ENCODE measurements at places on chromosomes 4 and X.

- no peak for DNase-seq
Observed at GRCh38 chrX:13703589-13703988, 14.7 kb downstream of the RAB9A start.

DNA sequence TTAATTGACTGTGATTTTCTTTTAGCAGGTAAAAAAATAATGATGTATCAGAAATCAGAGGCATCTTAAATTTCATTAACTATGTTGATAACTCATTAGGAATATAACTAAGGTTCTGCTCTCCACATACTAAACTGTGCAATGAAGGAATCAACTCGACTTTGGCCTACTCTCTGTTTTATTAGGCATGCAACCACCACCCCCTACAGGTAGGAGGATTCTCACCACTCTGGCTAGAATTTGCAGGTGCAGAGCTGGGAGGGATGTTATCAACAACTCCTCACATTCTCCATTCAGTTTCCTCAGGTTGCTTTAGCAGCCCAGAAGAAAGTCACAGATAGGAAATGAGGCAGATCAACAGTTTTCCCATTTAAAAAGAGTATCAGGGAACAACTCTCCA lies 160.1 kb downstream of the COX18 start:
- DNase-seq = no peak

- DNase-seq = peak; percentile 24
Observed at GRCh38 chrX:2609431-2610238, 81.5 kb upstream of the CD99 start.

- peak; percentile 85 for DNase-seq
Observed at GRCh38 chrX:133482056-133482952, 67.0 kb upstream of the GPC4 start.

DNA sequence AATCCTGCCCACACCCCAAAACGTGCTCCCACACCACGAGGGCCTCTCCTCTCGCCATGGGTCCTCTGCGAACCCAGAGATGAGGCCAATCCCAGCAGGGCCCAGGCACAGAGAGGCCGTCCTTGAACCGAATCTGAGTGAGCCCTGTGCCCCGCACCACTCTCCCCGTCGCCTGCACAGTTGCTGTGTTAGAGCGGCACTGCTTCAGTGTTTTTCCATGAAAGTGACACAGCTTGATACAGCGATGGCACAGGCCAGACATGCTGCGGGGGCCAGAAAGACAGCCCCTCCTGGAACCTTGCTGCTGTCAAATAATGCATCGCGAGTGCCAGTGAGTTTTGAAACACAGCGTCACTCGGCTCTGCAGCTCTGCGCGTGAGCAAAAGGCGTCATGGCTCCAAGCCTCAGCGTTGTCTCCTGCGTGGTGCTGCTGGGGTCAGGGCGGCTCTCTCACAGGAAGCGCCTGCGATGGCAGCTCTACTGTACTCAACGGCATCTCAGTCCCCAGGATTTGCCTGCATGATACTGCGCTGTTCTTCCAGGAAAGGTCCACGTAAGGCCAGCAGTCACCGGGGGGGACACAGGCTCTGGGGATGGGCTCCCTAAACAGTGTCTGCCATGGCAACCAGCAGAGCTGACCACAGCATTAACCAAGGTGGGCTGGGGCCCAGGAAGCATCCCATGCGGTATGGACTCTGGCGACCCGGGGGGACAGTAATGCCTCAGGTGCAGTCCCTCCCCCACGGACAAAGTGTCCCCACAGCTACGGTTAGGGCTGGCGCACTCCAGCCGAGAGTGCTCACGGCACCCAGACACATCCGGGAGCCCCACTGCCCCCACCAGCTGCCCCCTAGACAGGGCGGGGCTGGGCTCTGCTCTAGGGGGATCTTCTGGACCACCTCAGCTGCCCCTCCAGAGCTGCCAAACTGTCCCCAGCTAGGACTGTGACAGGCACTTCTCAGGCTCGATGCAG lies 63.1 kb downstream of the ACOX3 start:
- DNase-seq = no peak

DNA sequence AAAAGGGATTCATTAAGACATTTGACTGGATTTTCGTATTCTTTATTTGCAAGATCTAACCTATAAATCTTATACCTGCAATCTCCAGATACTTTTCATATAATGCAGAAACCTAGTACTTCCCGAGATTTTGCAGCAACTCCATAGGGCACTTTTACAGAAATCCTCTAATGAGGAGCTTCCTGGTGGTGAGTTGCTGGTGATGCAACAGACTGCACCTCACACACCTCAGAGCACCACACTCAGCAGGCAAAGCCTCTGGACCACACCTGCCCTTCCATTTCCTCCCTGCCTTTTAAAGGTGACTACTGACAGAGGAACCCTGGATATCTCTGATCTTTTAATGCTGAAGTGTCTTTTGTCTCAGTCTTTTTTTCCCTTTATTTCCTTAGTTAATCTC lies 289.4 kb downstream of the TRAM1L1 start:
- DNase-seq = no peak

- DNase-seq = no peak
Observed at GRCh38 chr4:55013431-55013955, 111.9 kb downstream of the KDR start.

- no peak for DNase-seq
Observed at GRCh38 chrX:43878906-43879526, 3.2 kb downstream of the MAOB start.

DNA sequence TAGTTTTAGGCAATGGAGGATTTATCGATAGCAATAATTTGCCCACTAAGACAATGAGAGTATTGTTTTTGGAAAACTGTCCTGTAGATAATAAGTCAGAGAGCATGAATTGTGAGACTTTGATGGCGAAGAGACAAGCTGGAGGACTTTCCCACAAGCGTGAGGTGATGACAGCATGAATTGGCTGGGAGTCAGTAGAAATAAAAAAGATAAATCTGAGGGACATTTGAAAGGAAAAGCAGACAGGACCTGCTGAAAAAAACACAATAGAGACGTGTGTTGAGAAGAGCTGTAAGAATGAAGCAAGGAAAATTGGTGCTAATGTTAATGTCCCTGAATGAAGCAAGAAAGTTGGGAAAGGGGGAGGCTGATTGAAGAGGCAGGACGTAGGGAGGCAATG lies 233.5 kb downstream of the DCTD start:
- peak; percentile 14 for DNase-seq

DNA sequence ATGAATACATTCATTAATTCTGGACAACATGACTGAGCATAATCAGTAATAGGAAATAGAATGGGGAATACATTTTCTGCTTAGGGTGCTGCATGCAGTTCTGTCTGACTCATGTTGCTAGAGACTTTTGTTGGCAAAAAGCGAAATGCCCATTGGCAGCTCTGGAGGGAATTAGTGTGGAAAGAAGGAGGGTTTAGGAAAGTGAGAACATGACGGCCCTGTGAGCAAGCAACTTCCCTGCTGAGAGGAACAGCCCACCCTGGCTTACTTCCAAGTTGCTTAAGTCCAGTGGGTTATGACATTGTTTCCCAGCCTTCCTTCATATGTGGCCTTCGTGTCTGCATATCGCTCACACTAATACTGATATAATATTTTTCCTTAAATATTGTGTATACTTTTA lies 13.8 kb downstream of the MAD2L1 start:
- DNase-seq = peak; percentile 98

DNA sequence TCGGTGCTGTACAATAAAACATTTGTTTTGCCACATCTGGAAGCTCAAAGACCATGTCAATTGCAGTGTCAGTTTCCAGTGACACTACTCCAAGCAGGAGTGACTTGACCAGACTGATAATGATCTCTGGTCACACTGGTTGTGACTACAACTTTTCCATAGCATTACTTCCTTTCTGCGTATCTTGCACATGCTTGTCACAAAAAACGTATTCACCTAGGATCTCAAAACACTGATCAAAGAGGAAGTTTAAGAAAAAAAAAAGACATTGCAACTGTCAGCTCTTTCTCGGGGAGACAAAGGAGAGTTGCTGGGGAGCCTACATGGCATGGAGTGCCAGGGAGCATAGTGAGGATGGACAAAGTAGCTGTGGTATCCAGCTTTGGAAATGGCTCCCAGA lies 60.6 kb downstream of the OPHN1 start:
- no peak for DNase-seq

DNA sequence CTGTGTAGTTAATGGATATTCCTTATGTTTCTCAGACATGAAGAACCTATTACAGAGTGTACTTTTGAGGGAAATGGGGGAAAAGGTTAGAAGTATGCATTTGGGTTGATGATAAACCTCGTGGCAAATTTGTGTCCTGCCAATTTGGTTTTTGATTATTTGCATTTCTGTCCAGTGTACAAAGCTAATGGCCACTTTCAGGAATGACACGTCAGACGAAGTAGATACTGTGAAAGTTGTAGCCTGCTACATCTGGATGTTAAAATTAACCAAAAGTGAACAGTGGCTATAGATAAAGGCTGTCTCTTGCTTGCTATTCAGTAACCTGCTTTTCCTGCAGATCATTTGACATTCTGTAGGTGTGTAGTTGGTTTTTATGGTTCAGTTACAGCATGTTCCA lies 1.0 kb downstream of the PRDX4 start:
- no peak for DNase-seq

- no peak for DNase-seq
Observed at GRCh38 chr4:58669783-58670182, 1559.6 kb upstream of the IGFBP7 start.

DNA sequence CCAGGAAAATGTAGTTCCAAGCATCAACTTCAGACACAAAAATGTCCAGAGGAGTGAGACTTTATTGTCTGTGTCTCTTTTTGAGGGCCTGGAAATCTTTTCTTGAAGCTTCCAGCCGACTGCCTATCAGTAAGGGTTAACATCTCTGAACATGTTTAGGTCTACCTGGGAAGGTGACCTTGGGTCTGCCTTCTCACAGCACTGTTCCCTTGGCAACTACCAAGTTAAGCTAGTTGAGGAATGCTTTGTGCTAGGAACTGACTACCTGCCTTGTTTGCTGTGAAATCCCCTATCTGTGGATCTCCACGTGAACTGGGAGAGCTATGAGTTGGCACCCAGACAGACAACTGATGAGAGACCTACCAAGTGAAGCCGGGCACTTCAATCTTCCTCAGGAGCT lies 81.6 kb downstream of the PPEF2 start:
- no peak for DNase-seq

- DNase-seq = no peak
Observed at GRCh38 chrX:125205918-125206665, 113.6 kb upstream of the TEX13C start.

DNA sequence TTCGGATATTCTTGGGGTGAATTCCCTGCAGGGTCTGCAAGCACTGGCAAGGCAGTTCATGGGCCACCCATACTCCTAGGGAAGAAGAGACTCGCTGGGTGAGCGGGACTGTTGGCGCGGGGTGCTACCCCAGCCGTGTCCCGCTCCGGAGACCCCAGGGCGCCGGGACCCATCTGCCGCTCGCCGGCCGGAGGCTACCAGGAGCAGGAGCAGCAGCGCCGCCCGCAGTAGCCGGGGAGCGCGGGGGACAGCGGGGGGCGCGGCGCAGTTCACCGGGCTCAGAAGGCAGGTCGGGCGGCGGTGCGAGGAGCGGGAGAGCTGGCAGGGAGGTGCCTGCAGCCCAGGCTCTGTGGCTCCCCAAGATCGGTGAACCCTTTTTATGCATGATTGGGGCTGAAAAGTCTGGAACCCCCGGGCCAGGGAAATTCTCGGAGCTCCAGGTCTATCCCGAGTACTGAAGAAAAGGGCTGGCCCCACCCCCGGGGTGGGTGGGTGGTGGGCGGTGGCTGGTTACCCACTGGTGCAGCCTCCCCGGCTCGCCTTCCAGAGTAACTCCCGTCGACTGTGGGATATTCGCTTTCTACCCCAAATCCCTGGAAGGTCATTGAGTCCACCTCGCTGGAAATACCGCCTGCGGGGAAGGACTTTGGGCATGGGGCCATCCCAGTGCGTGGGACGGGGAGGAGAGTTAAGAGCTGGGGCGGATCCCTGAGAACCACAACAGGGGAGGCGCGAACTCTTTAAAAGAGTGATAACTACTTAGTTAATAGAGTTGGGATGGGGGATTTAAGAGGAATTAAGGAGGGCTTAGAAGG lies 37.6 kb downstream of the PF4 start:
- DNase-seq = peak; percentile 29

- DNase-seq = no peak
Observed at GRCh38 chr4:86386817-86387415, 27.1 kb upstream of the MAPK10 start.
